Gastroesophageal sphincter (tissue), 4 donors: ENCODE measurements at places on chromosomes 1 and 21. TPM values are rescaled to one million over a fixed set of nuclear protein-coding genes. Genes with fewer than 3 reads are reported as not detected.

DNA sequence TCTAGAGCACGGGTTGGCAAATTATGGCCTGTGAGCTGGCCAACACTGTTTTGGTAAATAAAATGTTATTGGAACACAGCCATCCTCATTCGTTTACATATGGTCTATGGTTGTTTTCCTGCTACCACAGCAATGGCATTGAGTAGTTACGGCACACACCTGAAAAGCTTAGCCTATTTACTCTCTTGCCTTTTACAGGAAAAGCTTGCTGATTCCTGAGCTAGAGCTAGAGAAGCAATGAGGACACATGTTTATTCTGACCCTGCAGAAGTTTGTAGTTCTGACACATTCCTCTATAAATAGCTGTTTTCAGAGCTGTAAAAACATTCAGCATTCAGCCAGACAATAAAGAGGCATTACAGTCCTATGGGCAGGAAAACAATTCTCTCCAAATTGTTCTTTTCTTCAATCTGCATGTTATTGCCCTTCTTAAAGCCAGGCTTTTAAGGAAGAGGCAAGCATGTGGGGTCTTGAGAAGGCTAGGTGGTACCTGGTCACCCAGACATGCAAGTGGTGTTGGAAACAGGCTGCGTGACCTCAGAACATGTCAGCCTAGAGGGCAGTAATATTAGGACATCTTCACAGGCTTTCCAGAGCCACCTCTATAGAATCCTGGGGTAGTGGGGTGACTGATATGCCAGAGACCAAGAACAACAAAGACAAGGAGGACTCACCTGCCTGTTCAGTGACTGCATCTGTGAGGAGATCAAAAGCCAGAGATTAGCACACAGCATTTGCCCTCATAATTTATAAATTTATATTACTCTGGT lies 1.6 kb downstream of the FCRL2 start:
- no peak for ATAC-seq

The CD5L gene
- not detected for total RNA-seq

The EPHA2 gene
- total RNA-seq = 16.1 TPM

GRCh38 chr1:150798525-150798924 lies 9.5 kb downstream of the CTSK start:
- ATAC-seq = no peak

DNA sequence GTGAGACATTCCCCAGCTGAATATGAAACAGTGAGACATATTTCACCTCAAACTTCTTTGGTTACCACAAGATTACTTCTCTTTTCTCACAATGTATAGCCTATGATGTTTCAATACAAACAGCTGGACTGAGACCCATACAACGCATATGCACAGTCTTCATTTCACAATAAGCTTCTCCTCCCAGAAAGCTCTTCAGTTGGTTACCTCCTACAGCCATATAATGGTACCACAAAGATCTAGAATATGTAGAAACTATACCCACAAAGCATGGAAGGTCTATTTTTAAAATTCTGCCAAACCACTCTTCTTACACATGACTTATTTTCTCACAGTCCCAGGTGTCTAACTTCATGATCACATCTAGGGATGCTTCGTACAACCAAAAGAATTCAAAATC lies 70.8 kb downstream of the JAK1 start:
- ATAC-seq = no peak
